SJCRH30 (cell line): ENCODE measurements at places on chromosomes 6 and 20.

GRCh38 chr20:13442986-13443385 is 195.7 kb downstream of the TASP1 start:
- H3K36me3 ChIP-seq = no peaks in the 10 kb centered on the region
- DNase-seq = peak; percentile 69
- H3K4me3 ChIP-seq = no peak overlapping the region
- H3K27me3 ChIP-seq = no peaks in the 10 kb centered on the region

DNA sequence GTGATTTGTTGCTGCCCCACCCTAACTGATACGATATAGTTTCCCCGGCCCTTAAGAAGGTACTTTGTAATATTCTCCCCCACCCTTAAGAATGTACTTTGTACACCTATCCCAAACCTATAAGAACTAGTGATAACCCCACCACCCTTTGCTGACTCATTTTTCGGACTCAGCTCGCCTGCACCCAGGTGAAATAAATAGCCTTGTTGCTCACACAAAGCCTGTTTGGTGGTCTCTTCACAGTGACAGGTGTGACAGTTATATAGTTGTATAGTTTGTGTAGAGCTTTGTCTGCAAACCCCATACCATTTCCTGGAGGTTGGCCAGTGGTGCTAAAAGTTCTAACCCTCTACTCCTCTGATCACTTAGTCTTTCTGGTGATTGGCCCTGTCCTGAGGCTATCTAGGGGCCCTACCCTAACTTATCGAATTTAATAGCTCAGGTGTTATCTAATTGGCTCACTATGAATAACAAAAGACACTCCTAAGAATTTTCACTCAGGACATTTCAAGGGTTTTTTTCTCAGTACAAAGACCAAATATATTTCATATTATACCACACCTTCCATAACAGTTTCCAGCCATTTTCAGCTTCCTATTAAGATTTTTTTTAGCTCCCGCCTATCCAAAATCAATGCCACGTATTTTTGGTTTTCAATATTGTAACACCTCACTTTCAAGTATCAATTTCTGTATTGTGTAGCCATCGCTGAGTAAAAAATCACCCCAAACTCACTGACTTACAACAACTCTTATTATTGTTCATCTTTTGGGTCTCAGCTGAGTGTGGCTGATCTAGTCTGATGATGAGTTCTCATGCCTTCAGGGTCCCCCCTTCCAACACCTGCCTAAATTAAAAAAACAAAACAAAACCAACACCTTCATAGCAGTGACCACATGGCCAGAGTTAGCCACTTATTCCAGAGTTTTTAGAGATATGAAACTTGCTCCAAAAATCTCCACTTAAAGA is 9.8 kb upstream of the BTN1A1 start:
- no peak for DNase-seq
- H3K4me3 ChIP-seq = no peak overlapping the region
- no peak overlapping the region for H3K27ac ChIP-seq
- H3K27me3 ChIP-seq = no peaks in the 10 kb centered on the region
- H3K4me1 ChIP-seq = peaks cover 8% of the 10 kb centered on the region

DNA sequence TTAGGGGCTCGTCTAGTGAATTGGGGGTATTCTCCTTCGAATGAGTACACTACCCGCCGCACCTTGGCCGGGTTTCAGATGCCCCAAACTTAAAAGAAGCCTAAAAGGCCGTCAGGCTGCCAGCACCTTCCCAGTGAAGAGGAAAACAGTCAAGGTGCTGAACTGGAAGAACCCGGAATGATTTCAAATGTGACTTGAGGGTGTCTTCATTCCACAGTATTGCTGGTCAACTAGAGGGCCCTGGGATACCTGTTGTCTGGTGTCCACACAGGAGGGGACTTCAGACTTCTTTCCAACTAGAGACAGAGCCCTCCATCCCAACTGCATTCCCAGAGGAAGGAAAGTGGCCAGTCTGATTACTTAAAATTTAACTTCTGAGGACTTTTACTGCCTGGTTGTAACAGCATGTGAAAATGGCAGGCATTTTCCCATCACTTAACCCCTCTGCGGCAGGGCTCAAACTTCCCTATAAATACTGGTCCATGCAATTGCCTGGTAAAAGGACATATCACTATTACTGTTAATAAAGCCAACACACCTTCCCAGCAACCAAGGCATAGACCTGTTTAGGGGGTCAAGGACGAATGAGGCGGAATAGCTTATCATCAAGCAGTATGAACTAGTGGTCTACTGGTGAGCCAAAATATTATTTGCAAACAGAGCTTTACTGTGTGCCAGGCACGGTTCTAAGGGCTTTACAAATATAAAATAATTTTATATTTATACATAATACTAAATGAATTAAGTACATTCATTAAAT is 651 bp upstream of the SAMHD1 start:
- DNase-seq = no peak
- no peaks in the 10 kb centered on the region for H3K27me3 ChIP-seq
- no peak overlapping the region for H3K27ac ChIP-seq

GRCh38 chr6:87702589-87702945 is 534 bp upstream of the AKIRIN2 start:
- no peak for DNase-seq
- H3K27ac ChIP-seq = peak overlapping the region; percentile 53
- no peaks in the 10 kb centered on the region for H3K27me3 ChIP-seq
- peak overlapping the region; percentile 85 for H3K4me3 ChIP-seq
- peaks cover 14% of the 10 kb centered on the region; the same call in 1 of the 2 replicates for H3K36me3 ChIP-seq
- H3K4me1 ChIP-seq = peaks cover 5% of the 10 kb centered on the region

- peaks cover 15% of the 10 kb centered on the region for H3K4me1 ChIP-seq
- H3K36me3 ChIP-seq = no peaks in the 10 kb centered on the region; the same call in 1 of the 2 replicates
- H3K27me3 ChIP-seq = no peaks in the 10 kb centered on the region
- peak; percentile 6 for DNase-seq
Measured at GRCh38 chr6:154848580-154848979, 115.4 kb downstream of the SCAF8 start.

DNA sequence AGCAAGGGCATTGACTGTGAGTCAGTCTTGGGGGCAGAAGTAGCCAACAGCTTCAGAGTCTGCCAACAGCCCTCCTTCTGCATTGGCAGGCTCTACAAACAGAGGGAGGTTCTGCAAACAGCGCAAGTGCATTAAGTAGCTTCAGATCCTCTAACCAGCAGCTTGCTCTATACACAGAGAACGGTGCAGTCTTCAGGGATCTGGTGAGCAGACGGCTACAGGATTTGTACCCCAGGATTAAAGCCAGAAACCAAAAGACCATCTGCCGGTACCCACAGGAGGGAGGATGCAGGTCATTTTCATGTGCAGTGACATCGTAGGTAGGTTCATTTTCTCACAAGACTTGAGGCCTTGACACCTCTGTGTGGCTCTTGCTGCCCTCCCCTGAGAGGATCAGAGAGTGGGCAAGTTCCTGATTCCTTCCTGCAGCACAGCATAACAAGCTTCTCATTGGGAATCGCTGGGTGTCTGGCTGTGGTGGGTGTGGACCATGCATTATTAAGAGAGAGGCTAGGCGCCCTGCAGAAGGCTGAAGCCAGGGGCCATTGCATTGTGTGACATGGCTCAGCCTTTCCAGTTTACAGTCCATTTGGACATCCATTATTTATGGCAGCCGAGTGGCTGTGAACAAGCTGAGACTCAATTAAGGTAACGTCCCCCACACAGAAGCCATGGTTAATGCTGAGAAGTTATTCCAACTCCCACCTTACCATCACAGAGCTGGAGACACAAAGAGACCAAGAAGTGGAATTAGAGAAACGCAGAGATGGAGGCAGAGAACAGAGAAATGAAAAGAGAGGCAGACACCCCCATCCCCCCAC is 250.0 kb downstream of the LRFN2 start:
- H3K4me1 ChIP-seq = peaks cover 9% of the 10 kb centered on the region
- no peaks in the 10 kb centered on the region for H3K36me3 ChIP-seq
- no peaks in the 10 kb centered on the region for H3K27me3 ChIP-seq
- no peak for DNase-seq
- H3K27ac ChIP-seq = no peak overlapping the region
- H3K4me3 ChIP-seq = no peak overlapping the region

- no peak overlapping the region for H3K4me3 ChIP-seq
- no peak overlapping the region for H3K27ac ChIP-seq
- H3K27me3 ChIP-seq = no peaks in the 10 kb centered on the region
- no peaks in the 10 kb centered on the region for H3K36me3 ChIP-seq
Measured at GRCh38 chr6:6826095-6826901, 237.8 kb downstream of the LY86 start.

- H3K4me1 ChIP-seq = peaks cover 7% of the 10 kb centered on the region
- no peak overlapping the region for H3K27ac ChIP-seq
- no peaks in the 10 kb centered on the region; the same call in 1 of the 2 replicates for H3K27me3 ChIP-seq
- no peaks in the 10 kb centered on the region for H3K36me3 ChIP-seq
- H3K4me3 ChIP-seq = no peak overlapping the region
- DNase-seq = no peak
Measured at GRCh38 chr20:51371720-51372119, 170.8 kb downstream of the NFATC2 start.

DNA sequence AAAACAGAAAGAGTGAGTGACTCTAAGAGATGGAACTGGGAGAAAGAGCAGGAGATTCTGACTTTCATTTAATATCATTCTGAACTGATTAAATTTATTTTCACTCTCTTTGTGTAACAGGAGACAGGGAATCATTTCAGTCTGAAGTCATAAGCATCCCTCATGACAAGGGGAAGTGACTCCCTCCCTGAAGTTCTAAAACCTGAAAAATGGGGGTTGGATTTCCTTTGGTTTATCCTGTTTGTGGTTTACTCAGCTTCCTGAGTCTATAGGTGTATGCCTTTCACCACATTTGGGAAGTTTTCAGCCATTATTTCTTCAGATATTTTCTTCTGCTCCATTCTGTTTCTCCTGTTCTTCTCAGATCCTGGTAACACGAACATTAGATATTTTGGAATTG is 3.4 kb upstream of the FKBP1A start:
- no peak for DNase-seq
- H3K4me1 ChIP-seq = peaks cover 10% of the 10 kb centered on the region; the same call in 1 of the 2 replicates

DNA sequence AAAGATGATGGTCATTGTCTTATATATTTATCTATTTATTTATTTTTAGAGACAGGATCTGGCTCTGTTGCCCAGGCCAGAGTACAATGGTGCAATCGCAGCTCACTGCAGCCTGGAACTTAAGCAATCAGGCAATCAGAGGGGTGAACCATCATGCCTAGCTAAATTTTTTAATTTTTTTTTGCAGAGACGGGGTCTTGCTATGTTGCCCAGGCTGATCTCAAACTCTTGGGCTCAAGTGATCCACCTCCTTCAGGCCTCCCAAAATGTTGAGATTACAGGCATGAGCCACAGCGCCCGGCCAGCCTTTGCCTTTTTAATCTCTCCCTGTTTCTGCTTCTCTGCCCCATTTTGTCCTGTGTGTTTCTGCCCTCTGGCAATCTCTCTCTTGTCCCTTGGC is 102.2 kb downstream of the NCR2 start:
- H3K4me3 ChIP-seq = no peak overlapping the region
- H3K4me1 ChIP-seq = peaks cover 2% of the 10 kb centered on the region
- H3K36me3 ChIP-seq = no peaks in the 10 kb centered on the region
- no peak overlapping the region for H3K27ac ChIP-seq
- no peak for DNase-seq

DNA sequence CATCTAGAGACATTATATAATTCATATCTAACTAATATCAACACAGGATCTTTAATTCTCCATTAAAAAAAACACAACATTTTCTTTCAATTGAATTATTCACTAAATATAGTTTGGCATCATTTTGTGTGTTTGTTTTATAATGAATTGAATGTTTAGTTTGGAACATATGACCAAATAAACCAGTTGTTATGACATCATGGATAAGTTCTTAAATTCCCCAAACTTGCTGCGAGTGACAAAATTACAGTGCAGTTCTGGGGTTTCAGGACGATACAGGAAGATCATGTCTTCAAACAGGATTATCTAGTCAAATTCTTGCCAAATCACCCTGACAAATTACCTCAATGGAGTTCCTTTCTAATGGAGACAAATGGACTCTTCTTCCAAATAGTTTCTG is 473.6 kb downstream of the EPM2A start:
- no peaks in the 10 kb centered on the region for H3K36me3 ChIP-seq
- H3K27ac ChIP-seq = no peak overlapping the region
- H3K4me3 ChIP-seq = no peak overlapping the region

DNA sequence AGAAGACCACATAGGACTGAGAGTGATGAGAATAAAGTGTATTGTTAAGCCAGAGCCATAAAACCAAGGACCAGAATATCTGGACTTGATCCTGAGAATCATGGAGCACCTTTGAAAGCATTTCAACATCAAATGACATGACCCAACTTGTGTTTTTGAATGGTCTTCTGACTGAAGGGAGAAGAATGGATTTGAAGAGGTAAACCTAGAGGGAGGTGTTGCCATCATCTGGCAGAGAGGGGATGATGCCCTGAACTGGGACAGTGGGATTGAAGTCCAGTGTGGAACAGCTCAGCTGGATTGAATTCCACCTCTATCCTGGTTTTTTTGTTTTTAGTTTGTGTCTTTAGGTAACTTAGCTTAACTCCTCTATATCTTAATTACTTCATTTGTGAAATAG is 570.0 kb downstream of the TBC1D32 start:
- no peak overlapping the region for H3K4me3 ChIP-seq
- peak; percentile 5 for DNase-seq
- H3K27me3 ChIP-seq = no peaks in the 10 kb centered on the region
- no peaks in the 10 kb centered on the region for H3K4me1 ChIP-seq
- H3K27ac ChIP-seq = no peak overlapping the region
- no peaks in the 10 kb centered on the region for H3K36me3 ChIP-seq

DNA sequence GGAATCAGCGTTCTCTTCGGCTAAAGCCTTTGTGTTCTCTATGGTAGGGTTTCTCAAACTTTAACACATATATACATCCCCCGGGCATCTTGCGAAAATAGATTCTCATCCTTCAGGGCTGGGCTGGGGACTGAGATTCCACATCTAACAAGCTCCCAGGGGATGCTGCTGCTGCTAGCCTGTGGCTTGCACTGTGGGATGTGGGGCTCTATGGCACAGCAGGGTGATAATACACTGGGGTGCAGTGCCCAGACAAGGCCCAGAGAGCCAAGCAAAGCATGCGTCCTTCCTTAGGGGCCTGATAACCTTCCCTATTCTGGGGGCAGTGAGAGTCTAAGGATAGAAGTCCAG is 102.0 kb downstream of the LAMP5 start:
- H3K4me3 ChIP-seq = no peak overlapping the region
- DNase-seq = no peak
- H3K4me1 ChIP-seq = no peaks in the 10 kb centered on the region
- no peaks in the 10 kb centered on the region for H3K27me3 ChIP-seq
